IMR-90 (cell line): ENCODE measurements at places on chromosomes 16 and 17. TPM values are rescaled to one million over a fixed set of nuclear protein-coding genes. Genes with fewer than 3 reads are reported as not detected.

Gene ODAD4
- polyA plus RNA-seq, result 0.37 and 0.38 TPM in 2 replicates

Gene MFAP4
- polyA plus RNA-seq, result 69.5 and 71.6 TPM in 2 replicates

DNA sequence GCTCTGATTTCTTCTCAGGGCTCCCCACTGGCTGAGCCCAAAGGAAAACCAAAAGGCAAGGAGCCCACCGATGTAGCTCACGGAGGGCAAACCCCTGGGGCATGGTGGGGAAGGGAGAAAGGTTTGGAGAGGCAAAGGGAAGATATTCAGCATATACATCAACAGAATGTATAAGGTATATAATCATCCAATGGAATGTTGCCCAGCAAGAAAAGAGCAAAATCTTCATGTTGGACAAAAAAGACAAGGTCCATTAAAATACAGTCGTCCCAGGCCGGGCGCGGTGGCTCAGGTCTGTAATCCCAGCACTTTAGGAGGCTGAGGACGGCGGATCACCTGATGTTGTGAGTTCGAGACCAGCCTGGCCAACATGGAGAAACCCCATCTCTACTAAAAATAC, 1.6 kb downstream of the CPPED1 start:
- no peak for DNase-seq

GRCh38 chr17:81546906-81547613, 5.1 kb downstream of the FAAP100 start:
- no peak for DNase-seq

Gene PTGES3L
- 1.7 and 2.4 TPM in 2 replicates for polyA plus RNA-seq

- DNase-seq, result peak; percentile 11
These were observed 279.5 kb upstream of the MYOCD start for GRCh38 chr17:12386225-12386624.

Gene SYNGR3
- 5.8 and 6.6 TPM in 2 replicates for polyA plus RNA-seq

GRCh38 chr16:84180519-84181140, 6.2 kb downstream of the TAF1C start:
- DNase-seq, result no peak

- no peak for DNase-seq
These were observed 8.3 kb downstream of the C1QTNF1 start for GRCh38 chr17:79031996-79032875.

GRCh38 chr16:57868913-57869520, 66.7 kb upstream of the KIFC3 start:
- no peak for DNase-seq

GRCh38 chr17:83091257-83092141, 12.1 kb downstream of the METRNL start:
- no peak for DNase-seq

Gene MT1H
- polyA plus RNA-seq, result not detected in 2 replicates

DNA sequence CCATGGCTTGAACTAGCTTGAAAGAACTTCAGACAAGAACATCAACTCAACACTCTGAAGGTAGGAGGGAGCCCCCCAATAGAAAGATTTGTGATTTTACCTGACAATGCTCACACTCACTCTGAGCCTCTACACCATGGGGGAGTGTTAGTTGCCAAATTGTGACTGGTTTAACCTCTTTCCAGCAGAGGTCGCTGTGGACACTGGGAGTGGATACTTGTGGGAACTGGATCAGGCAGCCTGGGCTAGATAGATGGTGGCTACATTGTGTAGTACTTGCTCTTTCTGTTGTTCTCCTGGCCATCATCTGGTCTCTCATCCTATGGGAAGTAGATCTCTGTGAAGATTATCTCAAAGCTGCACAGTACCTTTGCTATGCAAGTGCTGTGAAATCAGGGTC, 2.9 kb downstream of the SMPD3 start:
- peak; percentile 5 for DNase-seq

DNA sequence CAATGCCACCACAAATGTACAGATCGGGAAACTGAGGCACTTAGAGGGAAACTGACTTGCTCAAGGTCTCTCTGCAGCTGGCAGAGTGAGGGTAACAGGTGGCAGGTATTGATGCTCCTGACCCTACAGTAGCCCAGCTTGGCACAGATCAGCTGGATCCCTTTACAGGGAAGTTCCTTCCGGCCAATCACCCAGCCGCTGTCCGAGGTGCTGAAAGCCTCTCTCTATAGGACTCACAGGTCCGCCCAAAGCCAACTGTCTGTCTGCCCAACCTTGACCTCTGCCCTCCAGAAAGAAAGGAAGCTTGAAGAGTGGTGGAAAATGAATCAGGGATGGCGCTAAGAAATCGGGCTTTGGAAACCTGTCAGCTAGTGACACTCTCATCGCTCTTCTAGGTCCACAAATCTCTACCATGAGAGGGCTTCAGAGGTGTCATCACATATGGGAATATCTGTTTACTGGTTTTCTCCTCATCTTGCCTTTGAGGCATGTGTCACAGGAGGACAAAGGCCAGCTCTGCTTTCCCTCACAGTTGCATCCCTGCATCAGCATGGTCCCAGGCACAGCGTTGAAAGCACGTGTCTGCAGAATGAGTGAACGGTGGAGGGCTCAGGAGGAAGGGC, 246.2 kb downstream of the KATNIP start:
- DNase-seq, result peak; percentile 31

DNA sequence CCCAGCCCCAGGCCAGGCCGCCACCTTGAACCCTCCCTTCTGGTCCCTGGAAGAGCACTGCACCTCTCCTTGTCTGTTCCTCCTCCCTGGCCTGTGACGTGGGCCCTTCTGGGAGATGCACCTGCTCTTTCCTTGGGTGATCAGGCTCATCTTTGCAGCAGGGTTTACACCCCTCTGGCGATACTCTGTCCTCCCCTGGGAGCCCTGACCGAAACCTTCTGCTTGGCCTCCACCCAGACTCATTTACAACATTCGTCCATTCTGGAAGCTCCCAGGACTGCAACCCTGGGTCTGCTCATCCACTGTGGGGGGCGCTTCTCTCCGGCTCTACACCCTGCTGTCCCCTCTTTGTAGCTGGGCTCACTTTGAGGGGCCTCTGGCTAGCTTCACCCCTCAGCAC, 73.3 kb downstream of the PGS1 start:
- DNase-seq, result no peak

DNA sequence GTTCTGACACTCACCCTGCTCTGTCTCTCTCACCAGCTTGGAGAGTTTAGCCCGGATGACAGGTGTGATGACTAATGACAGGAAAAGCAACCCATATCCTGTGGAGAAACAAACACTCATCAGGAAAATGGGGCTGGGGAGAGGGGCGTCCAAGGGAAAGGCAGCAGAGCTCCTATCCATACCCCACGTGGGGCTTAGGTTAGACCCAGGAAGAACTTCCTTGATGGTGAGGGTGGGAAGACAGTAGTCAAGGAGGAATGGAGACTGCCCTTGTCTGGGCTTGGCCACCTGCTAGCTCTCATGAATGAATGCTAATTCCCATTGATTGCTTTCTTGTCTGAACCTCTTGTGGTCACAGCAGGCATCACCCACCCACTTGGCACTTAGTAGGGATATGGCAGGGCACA, 3.8 kb downstream of the SLC46A1 start:
- DNase-seq, result no peak

- DNase-seq, result no peak
These were observed 44.4 kb downstream of the MGAT5B start for GRCh38 chr17:76912421-76913164.

- no peak for DNase-seq
These were observed 89.0 kb upstream of the LHX1 start for GRCh38 chr17:36848008-36848902.

GRCh38 chr17:83198366-83199341, 119.2 kb downstream of the METRNL start:
- no peak for DNase-seq

Gene ENGASE
- polyA plus RNA-seq, result 10.4 and 12.1 TPM in 2 replicates
